ENCODE measurements at places on chromosomes 2 and 18. TPM values are rescaled to one million over a fixed set of nuclear protein-coding genes. Genes with fewer than 3 reads are reported as not detected.

- DNase-seq, result peak; percentile 70
Measured at GRCh38 chr2:171410101-171410500, 23.7 kb downstream of the METTL8 start.

GRCh38 chr2:149587950-149588487 lies 444 bp upstream of the MMADHC start:
- no peak for DNase-seq

- no peak for DNase-seq
Measured at GRCh38 chr2:232460171-232460570, 4.2 kb downstream of the ALPI start.

- DNase-seq, result no peak
Measured at GRCh38 chr2:97673182-97673914, 3.8 kb downstream of the C2orf92 start.

DNA sequence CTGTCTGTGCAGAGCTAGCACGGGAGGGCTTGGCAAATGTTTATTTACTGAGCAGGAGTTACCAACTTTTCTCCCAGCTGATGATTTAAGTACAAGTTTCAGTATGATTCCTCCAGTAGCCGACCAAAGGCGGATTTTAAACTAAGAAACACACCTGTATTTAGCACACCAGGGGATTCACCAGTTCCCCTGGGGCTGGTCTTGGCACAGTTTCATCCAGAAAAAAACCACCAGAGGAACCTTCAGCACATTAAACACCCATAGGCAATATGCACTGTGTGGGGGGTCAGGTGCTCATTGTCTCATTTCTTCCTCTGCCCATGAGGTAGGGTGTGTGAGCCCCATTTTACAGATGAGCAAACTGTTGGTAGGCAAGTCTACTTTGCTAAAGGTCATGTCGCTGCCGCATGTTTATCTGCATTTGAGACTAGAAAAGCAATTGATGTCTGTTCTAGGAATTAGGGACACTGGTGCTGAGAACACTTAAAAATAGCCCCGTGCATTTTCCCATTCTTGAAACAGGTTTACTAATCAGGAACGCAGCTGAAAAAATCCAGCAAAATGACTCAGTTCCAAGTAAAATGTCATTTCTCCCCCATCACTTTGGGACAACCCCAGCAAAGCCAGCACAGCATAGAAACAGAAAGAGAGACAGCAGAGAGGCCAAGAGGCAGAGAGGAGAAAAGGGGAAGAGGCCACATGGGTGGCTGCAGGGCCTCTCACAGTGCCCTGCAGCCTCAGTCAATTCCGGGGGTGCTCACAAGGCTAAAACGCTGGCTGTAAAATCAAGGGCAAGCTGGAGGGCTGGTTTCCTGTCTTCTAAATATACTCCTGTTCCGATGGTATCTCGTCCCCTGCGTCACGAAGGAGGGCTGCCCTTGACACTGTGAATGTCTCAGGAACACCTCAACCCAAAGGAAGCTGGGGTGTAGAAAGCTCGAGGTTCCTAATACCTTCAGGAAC lies 166.8 kb upstream of the ID2 start:
- DNase-seq, result no peak

NOSTRIN gene
- not detected for total RNA-seq

CHST9 gene
- not detected for total RNA-seq

- no peak for DNase-seq
Measured at GRCh38 chr18:52077251-52077983, 262.6 kb upstream of the DCC start.

UNC80 gene
- under 0.01 TPM for total RNA-seq

CASP8 gene
- total RNA-seq, result 31.5 TPM

PTPRM gene
- total RNA-seq, result 42.9 TPM

- DNase-seq, result no peak
Measured at GRCh38 chr18:56804395-56804794, 153.2 kb downstream of the WDR7 start.

Measured in fibroblast of lung (primary cell).